ENCODE measurements at places on chromosomes 13 and 19.

- DNase-seq: no peak
These were observed 2.8 kb upstream of the NUMBL start for GRCh38 chr19:40693150-40693788.

GRCh38 chr13:32007494-32007893, 24.1 kb upstream of the FRY start:
- no peak for DNase-seq

GRCh38 chr19:47230054-47230920, 712 bp downstream of the BBC3 start:
- peak; percentile 67 for DNase-seq

DNA sequence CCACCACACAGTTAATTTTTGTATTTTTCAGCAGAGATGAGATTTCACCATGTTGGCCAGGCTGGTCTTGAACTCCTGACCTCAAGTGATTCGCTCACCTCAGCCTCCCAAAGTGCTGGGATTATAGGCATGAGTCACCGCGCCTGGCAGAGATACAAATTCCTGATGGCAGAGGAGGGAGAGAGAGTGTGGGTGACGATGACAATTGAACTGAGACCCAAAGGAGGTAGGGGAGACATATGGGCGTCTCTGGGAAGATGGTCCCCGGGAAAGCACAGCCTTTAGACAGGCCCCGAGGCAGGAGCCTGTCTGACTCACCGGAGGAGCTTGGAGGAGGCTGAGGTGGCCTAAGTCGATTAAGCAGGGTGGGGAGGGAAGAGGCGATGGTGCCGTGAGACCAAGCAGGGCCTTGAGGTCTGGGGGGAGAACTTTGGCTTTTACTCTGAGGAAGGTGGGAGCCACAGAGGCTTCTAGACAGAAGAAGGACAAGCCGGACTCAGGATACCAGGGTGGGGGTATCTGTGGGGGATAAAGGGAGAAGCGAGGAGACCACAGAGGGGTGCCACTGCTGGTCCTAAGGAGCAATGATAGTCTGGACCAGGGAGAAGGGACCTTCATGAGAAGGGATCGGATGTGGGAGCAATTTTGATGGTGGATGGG, 38.2 kb downstream of the ARRDC2 start:
- no peak for DNase-seq

GRCh38 chr13:30192320-30193093, 114.8 kb downstream of the KATNAL1 start:
- DNase-seq: no peak

GRCh38 chr19:40614622-40615411, 13.6 kb downstream of the LTBP4 start:
- DNase-seq: peak; percentile 96

DNA sequence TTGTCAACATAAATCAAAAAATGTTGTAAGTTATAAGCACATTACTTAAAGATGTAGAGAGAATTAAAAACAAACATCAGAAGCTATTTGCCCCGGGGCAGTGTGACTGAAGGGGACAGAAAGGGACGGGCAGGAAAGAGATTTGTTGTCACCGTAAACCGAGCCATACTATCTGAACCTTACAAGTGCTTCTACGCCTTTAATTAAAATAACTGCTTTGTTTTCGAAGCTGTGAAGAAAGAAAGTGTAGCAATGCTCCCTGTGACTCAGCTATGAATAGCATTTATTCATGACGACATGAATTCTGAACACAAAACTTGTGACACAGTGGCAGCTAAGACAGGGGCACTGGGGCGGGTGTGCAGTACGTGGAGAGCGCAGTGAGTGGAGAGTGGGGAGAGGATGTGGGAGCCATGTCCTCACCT, 30.0 kb downstream of the ZNF787 start:
- no peak for DNase-seq

- DNase-seq: no peak
These were observed 222.4 kb downstream of the UQCRFS1 start for GRCh38 chr19:28990522-28990921.
